ENCODE measurements at places on chromosomes 12 and 14.
A peak's percentile ranks its signal among the peaks of the same experiment; 100 is the strongest.

DNA sequence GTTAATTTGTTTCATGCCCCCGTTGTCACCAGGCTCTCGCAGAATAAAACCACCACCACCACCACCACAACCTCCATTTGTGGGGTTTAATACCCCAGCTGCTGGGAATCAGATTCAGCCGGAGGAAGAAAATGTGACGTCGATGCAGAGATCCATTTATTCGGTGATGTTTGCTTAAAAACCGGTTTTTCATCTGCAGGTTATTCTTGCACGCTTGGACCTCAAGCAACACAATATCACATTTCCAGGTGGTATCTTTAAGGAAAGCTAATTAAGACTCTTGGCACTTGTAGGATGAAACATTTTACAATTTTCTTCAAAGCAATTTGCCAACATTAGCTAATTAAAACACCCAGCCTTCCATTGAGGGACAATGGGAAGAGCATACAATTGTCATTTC is 39.8 kb downstream of the SPRING1 start:
- no peak for DNase-seq

DNA sequence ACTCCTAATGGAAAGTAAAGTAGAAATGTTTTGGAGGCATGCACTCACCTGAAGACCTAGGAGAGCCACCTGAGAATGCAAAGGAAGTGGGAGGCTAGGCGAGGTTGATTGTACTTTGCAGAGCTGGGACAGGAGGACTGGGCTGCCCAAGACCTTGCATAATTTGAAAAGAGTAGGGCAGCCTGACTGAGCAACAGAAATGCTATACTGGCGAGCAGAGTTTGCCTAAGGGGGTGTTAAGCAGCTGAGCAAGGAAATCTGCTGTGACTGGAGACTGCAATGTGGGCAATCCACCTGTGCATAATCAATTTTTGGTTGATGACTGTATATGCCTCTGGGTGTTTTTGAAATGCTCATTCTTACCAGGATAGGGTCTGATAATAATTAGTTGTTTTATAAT is 834.1 kb downstream of the TRHDE start:
- DNase-seq: no peak

- no peak for DNase-seq
These were observed 250.9 kb downstream of the DUSP6 start for GRCh38 chr12:89101440-89101839.

- no peak for DNase-seq
These were observed 770.0 kb downstream of the FLRT2 start for GRCh38 chr14:86299994-86300393.

GRCh38 chr14:65184032-65184764 is 81.9 kb upstream of the MAX start:
- DNase-seq: no peak

DNA sequence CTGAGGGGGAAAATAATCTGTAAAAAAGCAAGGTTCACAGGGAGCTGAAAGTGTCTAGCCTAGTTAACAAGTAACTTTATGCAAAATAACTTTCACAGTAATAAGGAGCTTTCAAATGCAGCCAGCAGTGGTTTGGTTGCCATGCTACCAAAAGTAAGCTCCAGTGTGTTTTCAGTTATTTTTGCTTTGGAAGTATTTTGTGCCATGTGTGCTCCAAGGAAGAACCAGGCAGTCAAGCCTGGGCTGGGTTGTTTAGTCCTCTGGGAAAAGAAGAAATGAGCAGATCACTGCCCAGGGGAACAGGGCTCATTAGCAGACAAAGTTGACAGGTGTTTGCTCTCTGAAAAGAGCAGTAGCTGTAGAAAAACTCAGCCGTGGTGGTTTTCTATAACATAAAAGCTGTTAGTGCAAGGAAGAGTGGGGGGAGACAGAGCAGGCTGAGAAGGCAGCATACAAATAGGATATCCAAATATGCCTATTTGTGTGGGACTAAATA is 92.8 kb upstream of the TMTC2 start:
- DNase-seq: no peak

GRCh38 chr12:28933864-28934527 is 215.1 kb upstream of the FAR2 start:
- no peak for DNase-seq

GRCh38 chr12:92971859-92972524 is 42.9 kb upstream of the EEA1 start:
- DNase-seq: no peak

DNA sequence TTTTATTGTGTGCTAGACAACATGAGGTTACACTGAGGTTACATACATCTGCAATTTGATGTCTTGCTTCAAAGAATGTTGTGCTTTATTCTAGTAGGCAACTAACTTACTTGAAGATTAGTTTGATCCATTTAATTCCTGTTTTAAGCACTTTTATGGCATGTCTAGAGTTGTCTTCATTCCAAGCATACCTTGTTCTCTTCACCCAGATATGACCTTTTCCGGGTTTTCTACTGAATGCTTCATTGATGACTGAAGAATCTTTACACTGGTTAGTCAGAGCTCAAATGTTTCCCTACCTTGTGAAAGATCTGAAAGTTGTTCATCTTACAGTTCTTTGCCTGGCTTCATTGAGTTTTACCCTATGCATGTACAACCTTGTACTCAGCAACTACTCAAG is 274.0 kb upstream of the KITLG start:
- no peak for DNase-seq

DNA sequence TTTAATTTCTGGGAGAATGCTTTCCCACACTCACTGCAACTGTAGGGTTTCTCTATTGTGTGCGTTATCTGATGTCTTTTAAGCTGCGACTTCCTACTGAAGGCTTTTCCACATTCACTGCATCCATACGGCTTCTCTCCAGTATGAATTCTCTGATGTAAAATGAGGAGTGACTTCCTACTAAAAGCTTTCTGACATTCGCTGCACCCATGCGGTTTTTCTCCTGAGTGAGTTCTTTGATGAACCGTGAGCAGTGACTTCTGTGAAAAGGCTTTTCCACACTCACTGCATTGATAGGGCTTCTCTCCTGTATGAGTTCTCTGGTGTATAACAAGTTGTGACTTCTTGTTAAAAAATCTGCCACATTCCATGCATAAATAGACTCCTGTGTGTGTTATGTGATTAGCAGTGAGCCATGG is 29.7 kb downstream of the ZNF605 start:
- DNase-seq: no peak

DNA sequence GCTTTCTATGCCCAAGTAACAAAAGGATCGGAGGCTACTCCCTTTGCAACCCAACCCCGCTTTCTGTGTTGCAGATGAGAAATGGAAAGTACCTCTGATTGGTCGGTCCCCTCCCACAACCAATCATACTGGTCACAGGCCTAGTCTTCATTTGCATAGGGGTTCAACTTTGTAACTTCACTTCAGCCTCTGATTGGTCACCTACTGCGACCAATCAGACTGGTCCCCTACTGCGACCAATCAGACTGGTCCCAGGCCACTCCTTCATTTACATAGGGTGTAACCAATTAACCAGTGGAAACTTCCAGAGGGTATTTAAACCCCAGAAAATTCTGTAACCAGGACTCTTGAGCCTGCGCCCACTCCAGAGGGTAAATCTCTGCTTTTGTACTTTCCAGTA is 906.4 kb upstream of the TMEM132C start:
- DNase-seq: no peak

- DNase-seq: no peak
These were observed 130.1 kb upstream of the HIF1A start for GRCh38 chr14:61565181-61565580.

GRCh38 chr12:49037111-49037946 is 18.8 kb upstream of the PRKAG1 start:
- DNase-seq: no peak

GRCh38 chr14:39763402-39763890 is 331.2 kb upstream of the FBXO33 start:
- DNase-seq: no peak

DNA sequence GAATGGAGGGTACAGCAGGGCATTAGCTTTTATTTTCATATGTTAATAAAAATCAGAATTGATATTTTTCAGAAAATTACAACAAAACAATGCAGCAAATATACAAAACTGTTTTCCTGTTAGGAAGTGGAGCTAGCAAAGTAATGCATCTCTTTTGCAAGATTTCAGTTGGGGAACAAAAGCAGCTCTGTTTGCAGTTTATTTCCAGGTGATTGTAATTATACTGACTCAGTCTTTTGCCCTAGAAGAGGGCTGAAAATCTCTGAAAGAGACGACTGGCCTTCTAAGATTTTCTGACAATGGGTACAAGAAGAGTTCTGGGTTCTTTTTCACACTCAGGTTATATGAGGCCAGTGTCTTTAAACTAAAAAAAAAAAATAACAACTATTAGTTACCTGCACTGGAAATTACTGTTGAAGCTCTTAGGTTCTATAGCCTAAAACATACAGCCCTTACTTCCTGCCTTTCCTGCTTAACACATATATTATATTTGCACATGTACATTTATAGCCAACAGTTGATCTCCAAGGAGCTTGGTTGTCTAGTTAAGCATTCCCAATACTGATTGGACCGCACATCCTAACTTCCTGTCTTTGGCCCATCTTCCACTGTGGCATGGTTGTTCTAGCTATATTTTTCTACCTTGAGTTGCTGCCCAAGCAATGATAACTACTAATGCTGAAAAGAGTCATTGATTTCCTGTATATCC is 199.1 kb upstream of the KRR1 start:
- DNase-seq: no peak

DNA sequence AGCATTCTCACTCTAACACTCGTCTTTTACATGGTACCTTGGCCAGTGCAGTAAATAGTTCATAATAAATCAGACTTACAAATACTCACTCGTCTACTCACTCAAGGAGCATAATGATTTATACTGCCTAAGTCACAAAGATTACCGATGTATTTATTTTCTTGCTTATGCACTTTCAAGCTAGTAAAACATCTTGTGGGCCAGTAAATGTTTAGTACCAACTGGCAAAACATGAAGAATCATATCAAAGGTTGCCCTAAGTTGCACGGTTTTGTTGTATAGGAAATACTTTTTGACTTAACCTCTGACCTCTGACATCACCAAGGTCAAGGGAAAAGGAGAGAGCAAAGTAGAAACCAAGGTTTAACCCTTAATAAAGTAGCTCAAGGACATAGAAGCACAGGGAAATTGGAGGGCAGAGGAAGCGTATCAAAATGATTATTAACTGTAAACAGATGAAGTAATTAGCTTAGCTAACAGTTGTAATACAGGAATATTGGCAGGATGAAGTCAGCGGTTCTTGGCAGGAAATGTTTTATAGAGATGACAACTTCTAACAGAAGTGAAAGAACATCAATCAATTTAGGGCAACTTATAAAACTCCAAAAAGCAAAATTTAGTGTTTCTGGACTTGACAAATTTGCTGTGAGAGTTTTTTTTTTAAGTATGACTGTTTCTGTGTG is 131.9 kb downstream of the HMGA2 start:
- no peak for DNase-seq

DNA sequence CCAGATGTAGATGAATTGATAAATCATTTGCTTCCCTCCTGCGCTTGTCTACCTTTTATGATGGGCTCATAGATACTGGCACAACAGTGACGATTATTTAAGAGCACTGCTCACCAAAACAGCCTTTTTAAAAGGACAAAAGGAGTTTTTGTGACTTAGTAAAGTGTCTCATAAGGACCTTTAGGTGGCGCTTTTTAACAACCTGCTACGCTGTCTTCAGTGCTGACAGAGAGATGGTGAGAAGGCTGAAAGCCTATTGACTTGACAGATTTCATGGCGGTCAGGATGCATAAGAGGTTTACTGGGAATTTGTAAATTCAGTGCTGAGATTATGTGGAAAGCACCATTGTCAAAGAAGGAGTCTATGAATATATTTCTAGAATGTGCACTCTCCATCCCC is 87.6 kb downstream of the SLC15A5 start:
- DNase-seq: peak; percentile 41

DNA sequence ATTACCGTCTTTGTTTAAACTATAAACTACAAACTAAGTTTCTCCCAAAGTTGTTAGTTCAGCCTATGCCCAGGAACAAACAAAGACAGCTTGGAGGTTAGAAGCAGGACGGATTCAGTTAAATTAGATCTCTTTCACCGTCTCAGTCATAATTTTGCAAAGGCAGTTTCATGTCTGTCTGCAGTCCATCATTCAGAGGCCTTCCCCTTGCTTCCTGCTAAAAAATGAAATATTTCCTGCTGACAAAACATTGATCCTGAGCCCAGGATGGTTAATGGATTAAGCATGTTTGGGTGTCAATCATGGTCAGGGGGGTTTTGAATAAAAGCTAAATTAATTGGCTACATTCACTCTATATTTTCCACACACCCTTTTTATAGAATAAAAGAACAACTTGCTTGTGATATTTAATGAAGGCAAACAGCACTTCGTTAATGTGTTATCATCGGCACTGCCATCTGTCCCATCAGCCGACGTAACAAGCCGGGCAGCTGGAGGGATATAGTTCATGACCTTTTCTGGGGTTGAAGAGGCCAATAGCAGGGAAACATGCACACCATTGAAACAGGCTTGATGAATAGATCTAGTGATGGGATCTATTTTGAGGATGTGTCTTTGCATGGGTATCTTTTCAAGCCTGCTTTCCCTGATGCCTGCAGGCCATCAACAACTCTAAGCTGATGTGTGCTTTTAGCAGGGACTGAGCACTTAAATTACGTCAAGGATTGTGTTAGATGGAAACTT is 521.3 kb upstream of the TMEM132C start:
- DNase-seq: no peak

- no peak for DNase-seq
These were observed 36.9 kb downstream of the NRDE2 start for GRCh38 chr14:90294872-90295271.

DNA sequence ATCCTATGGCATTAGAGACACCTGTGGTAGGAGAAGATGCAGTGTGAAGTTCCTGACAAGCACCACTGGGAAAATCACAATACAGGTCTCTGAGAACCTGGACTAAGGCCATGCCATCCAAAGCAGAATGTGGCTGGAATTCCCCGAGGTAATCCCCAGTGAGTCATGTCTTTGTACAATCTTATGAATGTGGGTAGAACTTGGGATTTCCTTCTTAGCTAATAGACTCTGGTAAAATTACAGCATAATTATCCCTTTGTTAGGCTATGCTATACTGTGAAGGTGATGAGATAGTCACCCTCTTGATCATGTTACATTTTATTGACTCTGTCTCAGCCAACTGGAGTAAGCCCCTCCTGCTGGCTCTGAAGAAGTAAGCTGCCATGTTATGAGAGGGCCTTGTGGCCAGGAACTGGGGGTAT is 224.3 kb upstream of the DCN start:
- no peak for DNase-seq

DNA sequence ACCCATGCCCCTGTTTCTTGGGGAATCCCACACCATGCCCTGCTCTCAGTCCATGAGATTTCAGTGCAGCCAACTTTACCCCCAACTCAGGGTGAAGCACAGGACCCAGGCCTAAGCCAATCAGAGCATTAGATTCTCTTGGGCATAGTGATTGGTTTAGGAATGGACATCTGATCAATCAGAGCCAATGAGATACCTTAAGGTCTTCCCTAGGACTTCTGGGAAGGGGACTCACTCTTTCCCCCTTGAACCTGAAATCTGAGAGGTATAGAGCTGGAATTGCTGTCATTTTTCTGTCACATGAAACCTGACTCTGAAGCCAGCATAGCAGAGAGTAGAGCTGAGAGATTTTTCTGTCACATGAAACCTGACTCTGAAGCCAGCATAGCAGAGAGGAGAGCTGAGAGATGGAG is 127.1 kb downstream of the ZFP36L1 start:
- no peak for DNase-seq
